ENCODE measurements at places on chromosomes 5 and 9.

GRCh38 chr5:93777620-93778019 lies 36.2 kb upstream of the POU5F2 start:
- no peak for DNase-seq

DNA sequence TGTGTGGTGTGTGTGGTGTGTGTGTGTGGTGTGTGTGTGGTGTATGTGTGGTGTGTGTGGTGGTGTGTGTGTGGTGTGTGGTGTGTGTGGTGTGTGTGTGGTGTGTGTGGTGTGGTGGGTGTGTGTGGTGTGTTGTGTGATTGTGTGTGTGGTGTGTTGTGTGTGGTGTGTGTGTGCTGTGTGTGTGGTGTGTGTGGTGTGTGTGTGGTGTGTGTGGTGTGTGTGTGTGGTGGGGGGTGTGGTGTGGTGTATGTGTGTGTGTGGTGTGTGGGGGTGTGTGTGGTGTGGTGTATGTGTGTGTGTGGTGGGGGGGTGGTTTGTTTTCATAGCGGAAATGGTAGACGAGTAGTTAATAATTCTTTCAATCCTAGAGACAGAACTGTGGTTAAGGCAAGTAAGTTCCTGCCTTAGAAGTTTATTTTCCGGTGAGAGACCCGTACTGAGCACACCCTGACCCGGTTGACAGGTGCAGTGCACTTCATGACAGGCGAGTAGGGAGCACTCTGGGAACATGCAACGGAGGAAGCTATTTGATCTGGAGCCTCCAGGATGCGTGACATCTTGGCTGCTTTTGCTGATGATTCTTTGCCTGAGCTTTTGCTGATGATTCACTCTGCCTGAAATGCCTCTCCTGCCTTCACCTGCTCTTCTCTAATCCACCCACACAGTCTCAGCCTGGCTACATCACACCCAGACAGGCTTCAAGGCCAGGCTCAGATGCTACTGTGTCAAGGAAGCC lies 21.7 kb upstream of the FAT2 start:
- no peak for DNase-seq

GRCh38 chr9:131410044-131410491 lies 16.2 kb downstream of the PRRC2B start:
- DNase-seq, result no peak

DNA sequence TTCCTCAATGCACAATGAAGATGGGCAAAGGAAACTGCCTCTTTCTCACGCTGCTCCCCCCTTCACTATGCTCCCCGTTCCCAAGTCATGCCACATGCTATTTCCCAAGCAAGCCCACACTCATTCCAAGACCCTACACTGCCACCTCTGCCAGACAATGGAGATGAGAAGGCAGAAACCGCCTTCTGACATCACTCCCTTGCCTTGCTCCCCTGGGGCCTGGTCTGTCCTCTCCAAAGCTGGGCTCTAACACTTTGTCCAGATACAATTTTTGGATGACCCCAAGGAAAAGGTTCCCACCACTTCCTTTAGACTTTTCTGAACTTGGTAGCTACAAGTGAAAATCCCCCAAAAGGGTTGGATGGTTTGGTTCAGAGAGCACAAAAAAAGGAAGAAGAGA lies 7.2 kb upstream of the ADRA1B start:
- DNase-seq, result no peak

GRCh38 chr5:96896276-96896675 lies 20.0 kb downstream of the ERAP2 start:
- no peak for DNase-seq

DNA sequence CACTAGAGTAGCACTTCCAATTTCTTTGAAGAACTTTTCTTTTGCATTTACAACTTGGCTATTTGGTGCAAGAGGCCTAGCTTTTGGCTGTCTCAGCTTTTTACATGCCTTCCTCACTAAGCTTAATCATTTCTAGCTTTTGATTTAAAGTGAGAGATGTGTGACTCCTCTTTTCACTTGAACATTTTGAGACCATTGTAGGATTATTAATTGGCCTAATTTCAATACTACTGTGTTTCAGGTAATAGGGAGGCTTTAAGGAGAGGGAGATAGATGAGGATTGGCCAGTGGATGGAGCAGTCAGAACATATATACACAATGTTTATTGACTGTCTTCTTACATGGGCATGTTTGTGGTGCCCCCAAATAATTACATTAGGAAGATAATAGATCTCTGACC lies 161.7 kb downstream of the GNA14 start:
- DNase-seq, result no peak

- no peak for DNase-seq
Observed at GRCh38 chr9:128494108-128494745, 10.3 kb upstream of the GLE1 start.

DNA sequence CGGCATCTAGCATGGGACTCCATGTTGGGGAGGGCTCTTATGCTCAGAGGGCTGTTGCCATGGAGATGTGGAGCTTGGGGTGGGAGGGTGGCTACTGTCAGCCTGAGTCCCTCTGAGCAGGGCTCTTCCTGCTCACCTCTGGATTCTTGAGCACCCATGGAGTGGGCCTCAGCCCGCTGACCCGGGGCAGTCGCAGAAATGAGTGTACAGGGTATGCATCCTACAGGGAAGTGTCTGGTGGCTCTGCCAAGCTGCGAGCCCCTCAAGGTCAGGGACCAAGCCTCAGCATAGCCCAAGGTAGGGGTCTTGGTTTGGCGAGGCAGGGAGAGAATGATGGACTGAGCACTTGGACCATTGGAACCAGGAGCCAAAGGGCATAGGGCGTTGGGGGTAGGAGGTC lies 104.1 kb downstream of the DAB2IP start:
- no peak for DNase-seq

- DNase-seq, result no peak
Observed at GRCh38 chr9:22098643-22099332, 89.7 kb upstream of the CDKN2B start.

GRCh38 chr9:137083394-137084004 lies 3.3 kb upstream of the MAN1B1 start:
- DNase-seq, result no peak

DNA sequence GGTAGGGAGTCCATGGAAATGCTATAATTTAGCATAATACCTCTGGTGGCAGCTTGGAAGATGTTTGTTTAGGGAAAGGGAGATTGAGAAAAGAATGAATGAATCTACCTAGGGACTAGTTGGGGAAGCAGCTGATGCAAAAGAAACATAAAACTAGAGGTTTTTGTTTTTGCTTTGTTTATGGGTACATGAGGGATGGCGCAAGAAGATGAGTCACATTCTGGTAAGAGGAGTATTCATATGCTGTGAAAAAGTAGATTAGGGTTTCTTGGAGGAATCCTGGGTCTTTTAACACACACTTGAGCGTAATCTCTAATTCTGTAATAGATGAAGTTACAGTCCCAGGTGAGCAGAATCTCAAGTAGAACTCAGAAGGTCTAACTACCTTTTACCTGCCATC lies 17.1 kb downstream of the C9orf43 start:
- no peak for DNase-seq

GRCh38 chr9:27925815-27926214 lies 352.5 kb upstream of the C9orf72 start:
- no peak for DNase-seq
